ENCODE measurements at places on chromosomes 2 and 18.

DNA sequence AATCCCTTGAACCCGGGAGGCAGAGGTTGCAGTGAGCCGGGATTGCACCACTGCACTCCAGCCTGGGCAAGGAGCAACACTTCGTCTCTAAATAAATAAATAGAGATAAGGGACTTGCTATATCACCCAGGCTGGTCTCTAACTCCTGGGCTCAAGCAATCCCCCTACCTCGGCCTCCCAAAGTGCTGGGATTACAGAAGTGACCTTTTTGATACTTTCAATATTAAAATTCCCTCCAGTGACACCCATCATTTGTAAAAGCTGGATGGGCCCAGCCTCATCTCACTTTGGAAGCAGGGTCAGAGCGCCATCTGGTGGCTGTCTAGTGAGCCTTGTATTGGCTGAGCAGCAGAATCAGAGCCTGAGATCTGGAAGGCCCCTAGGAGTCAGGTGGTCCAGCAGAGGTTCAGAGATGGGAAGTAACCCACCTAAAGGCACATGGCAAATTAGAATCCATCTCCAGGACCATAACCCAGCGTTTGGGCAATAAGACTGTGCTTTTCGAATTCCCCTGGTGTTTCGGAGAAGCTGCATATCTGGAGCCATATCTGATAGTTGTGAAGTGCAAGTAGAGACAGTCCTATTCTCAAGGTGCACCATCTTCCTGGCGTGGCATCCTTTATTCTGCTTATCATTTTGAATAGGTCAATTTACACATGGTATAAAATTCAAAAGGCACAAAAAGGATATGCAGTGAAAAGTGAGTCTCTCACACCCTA is 18.3 kb upstream of the SLC35F6 start:
- DNase-seq: peak; percentile 54

- no peak for DNase-seq
Measured at GRCh38 chr2:120747706-120748105, 12.0 kb downstream of the GLI2 start.

DNA sequence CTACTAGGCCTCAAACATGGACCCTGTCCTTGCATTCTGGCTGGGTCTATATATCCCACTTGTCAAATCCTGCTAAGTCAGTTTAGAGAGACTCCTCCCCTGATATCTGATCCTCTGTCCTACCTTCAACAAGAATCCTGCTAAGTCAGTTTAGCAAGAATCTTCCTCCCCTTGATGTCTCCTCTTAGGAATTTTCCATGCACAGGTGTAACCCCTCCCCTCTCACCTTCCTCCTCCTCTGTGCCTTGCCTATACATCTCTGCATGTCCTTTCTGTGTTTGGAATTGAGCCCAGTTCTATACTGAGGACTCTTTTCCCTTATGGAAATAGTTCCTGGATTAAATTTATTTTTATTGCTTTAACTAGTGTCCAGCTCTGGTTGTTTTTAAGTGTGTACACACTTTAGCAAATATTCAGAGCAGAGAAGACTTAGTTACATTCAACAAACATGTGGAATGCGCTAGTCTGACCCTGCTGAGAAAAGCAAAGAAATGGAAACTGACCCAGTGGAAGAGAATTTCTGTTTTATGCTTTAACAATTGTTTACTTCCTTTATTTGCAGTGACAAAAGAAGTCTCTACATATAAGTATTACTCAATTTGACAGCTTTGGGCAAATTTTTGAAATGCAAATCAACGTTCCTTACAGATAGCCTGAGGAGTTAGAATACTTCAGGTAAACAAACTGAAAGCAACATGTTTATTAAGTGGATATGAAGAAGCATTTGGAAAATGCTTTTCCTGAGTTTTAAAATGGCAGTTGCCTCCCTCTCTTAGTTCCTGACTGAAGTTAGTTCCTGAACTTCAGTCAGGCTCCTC is 80.6 kb downstream of the RIT2 start:
- no peak for DNase-seq

GRCh38 chr2:178075006-178075326 is 2.4 kb upstream of the PDE11A start:
- DNase-seq: no peak

DNA sequence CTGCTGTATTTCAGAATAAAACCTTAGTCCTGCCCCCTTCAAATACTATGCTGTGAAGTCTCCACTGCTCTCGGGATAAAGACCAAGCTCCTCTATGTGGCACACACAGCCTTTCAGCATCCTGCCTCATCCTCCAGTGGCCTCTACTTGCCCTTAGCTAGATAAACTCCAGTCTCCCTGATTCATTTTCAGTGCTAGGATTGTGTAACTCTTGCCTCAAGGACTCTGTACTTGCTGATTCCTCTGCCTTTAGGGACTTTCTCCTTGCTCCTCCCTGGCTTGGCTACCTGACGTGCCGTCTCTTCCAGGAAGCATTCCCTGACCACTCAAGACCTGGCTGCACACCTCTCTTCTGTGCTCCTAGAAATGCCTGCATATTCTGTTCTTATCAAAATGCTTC is 416.7 kb downstream of the MTX2 start:
- no peak for DNase-seq

DNA sequence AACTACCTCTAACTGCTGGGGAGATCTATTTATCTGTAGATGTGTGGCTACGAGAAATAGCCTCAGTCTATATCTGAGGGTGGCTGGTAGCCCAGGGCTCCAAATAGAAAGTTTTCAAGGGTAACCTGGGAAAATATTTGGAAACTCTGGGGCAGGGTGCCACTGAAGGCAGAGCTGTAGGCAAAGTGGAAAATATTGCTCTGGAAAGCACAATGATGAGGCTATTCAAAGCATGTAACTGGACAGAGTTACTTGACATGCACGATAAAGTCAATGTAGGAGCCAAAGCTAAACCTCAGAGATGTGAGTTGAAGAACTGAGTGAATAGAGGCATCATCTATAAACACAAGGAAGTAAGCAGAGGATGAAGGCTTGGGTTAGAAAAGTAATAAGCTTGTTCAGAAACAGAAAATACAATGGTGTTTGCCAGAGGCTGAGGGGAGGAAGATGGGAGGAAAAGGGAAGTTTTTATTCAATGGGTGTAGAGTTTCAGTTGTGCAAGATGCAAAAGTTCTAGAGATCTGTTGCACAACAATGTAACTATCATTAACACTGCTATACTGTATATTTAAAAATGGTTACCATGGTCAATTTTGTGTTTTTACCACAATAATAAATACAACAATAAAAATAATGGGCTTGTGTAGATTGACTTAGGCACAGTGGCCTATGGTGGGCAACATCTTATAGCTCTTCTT is 171.6 kb downstream of the MBD2 start:
- no peak for DNase-seq

- DNase-seq: no peak
Measured at GRCh38 chr18:9520666-9521065, 45.4 kb downstream of the RALBP1 start.

DNA sequence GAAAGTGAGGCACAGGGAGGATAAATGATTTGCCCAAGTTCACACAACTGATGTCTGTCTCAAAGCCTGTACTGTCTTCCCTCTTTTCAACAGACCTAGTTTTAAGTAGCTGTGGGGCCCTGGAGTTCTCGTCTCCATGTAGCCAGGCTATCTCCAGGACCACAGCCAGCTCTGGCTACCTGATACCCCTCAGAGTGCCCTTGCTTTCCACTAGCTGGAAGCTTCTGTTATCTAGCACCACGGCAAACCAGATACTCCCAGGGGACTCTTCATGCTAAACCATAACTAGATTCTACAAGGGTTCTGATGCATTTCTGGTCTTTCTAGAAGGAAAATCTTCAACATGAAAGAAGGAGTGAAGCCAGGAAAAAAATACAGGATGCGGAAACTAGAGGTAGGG is 137.3 kb downstream of the GALNT14 start:
- no peak for DNase-seq

DNA sequence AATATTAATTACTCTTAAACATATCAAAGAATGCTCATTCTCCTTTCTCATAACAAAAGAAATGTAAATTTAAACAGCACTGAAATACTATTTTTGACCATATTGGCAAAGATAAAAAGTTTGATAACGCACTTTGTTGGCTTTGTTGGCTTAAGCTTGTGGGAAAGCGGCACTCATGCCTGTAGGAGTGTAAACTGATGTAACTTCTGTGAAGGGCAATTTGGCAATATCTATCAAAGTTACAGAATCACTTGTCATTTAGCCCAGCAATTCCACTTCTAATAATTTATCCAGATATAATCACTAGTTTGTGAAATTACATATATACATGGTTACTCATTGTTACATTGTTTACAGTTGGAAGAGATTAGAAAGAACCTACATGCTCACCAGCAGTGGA is 311.8 kb upstream of the STON1 start:
- no peak for DNase-seq

DNA sequence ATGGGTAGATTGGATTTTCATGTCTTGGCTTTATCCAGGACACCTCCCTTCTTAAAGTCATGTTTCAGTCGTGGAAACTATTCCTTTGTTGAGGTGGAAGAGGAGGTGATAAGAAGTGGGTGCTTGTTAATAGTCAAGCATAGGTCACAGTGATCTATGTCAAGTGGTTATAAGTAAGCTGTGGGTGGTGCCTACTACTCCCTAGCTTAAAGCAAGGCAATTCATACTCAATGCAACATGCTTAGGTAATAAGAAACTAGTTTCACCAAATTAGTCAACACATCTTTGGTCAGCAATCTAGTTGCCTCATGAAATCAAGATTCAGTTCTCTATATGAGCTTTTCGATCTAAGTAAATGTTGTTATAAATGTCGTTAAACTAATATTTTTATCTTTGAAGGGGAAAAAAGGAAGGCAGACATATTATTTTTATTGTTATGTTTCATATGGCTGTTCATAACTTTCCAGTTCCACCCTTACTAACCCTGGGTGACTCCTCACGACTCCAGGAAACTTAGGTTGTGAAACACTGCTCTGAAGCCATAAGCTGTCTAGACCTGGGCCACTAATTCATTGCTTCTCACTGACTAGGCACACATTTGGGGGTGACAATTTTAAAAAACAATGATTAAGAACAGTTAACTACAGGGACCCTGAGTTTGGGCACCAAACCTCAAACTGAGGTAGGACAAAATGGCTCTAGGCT is 5.8 kb upstream of the ABCB11 start:
- DNase-seq: no peak

GRCh38 chr2:52178845-52179244 is 1146.9 kb upstream of the NRXN1 start:
- no peak for DNase-seq

DNA sequence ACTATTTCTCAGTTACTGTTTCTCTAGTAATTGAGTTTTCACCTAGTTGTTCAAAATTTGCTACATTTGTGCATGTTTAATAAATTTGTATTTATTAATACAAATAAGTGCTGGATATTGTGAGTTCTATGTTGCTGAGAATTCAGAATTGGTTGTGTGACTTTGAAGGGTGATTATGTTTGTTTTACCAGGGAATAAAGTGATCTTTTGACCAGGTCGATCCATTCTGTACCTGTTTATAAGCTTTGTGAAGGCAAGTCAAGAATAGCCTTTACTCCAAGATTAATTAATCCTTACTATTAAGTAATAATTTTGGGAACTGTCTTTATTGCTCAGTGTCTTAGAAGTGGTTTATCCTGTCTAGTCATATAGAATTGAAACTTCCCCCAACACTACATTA is 230.0 kb upstream of the GYPC start:
- no peak for DNase-seq

DNA sequence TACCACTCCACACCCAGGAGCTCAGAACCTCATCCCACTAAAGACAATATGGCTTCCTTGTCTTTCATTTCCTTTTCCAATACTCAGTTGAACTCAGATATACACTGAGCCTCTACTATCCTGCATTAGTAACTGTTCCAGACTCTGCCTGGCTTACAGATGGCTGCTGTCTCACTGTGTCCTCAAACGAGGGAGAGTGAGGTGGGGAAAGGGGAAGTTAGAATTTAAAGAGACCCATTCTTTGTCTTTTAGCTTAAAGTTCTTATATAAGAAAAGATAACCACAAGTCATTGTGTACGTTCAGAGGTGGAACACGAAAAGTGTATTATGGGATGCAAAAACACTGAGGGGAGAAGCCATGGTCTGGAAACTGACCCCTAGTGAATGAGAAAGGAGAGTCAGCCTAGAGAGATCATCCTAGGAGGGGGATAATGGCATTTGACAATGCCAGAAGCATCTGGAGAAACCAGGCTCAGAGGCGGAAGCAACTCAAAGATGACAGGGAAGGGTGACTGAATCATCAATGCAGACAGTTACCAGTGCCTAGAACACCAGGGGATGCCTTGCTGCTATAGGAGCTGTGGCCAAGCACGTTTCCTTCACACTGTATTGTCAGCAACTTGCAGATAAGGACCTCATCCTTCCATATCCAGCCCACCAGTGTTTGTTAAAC is 170.7 kb downstream of the CYRIA start:
- no peak for DNase-seq

GRCh38 chr18:49169037-49169521 is 218.3 kb upstream of the SMAD7 start:
- peak; percentile 56 for DNase-seq

DNA sequence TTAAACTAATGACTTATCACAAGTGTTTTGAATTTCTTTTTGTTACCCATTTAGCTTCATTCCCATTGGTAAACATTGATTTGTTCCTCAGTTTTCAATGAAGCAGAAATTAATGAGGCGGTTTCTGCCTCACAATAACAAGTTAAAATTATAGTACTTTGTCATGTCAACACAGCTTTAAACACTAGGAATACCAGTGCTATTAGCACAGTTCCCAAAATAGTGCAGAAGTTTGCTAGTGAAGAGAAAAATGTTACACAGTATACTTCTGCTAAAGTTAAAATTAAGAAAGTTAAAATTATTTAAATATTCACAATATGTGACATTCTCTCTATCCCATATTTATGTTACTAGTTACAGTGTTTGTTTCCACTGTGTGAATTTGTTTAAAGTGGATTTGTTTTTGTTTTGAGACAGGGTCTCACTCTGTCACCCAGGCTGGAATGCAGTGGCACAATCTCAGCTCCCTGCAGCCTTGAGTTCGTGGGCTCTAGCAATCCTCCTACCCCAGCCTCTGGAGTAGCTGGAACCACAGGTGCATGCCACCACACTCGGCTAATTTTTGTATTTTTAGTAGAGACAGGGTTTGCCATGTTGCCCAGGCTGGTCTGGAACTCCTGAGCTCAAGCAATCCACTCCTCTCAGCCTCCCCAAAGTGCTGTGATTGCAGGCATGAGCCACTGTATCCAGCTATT is 3.8 kb upstream of the CHN1 start:
- no peak for DNase-seq

GRCh38 chr2:73080321-73081131 is 9.0 kb upstream of the SFXN5 start:
- DNase-seq: no peak

DNA sequence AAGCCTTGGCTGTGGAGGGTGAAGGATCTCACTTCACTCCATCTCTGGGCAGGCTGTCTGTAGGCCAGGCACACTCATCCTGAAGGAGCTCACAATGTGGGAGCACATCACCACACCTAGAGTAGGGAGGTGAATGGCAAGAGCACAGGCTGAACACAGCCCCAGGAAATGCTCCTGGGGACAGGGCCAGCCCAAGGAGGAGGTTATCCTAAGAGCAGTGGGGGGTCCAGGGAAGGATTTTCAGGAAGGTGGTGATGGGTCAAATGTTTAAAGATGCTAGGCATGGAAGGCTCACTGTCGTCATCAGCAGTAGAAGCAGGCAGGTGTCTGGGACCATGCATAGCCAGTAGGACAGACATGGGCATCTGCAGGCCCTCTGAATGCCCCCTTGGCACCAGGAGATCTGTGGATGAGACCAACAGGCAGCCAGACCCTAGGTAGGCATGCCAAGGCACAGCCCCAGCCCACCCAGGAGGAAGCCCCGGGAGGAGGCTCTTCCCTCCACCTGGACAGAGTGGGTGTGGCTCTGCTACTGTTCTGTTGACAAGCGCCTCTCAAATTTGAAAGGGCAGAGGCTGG is 91.7 kb upstream of the RAB6C start:
- no peak for DNase-seq

- DNase-seq: no peak
Measured at GRCh38 chr2:46269544-46270273, 27.5 kb upstream of the EPAS1 start.

Measured in NCI-H774 (cell line).